IMR-90 (cell line): ENCODE measurements at places on chromosomes 16 and 17. TPM values are rescaled to one million over a fixed set of nuclear protein-coding genes. Genes with fewer than 3 reads are reported as not detected.

- DNase-seq: no peak
These were observed 1.4 kb downstream of the KRTAP29-1 start for GRCh38 chr17:41301204-41301790.

GRCh38 chr16:46745617-46746016 is 2.5 kb downstream of the MYLK3 start:
- no peak for DNase-seq

DNA sequence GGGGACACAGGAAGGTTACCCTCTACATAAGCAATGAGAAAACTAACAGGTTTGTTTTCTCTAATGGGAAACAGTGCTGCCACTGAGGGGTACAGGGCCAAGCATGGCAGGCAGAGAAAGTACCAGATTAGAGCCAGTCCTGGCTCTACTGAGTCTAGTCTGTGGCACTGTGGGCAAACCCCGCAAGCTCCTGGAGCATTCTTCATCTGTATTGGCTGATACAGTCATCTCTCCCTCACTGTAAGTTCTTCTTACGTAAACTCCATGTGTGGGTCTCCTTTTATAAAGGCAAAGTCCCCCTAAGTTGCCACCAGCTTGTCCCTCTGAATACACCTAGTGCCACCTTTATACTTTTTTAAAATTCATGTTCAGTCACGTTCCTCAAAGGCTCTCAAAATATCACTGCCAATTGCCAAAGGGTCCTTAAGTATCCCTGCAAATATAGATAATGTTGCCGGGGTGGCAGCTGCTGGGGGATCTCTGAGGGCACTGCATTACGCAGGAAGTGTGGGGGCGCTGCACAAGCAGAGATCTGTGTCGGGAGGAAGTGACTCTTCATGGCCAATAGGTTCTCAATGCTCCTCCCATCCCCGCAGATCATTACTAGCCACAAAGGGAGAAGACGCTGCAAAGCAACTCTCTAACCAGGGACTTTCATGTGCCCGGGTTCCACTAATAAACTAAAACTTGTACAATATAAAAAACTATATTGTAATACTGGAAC is 18.8 kb downstream of the XPO6 start:
- no peak for DNase-seq

The CCDC200 gene
- total RNA-seq: not detected in 2 replicates

GRCh38 chr17:34773036-34773435 is 188.2 kb downstream of the CCT6B start:
- DNase-seq: no peak

DNA sequence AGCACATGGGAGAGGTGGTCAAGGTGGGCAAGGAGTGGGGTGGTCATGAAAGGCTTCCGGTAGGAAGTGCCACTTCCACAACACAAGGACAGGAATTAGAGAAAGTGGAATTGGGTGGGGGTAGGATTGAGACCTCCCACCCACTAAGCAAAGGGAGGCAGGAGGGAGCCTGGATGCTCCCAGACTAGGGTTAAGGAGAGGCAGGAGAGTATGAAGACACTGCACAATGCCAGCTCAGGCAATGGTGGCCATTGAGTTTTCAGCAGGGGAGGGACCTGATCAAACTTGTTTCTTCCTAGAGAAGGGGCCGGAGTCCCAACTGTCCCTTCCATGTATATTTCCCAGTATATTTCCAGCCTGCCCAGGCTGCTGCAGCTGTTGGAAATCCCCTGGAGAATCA is 3.1 kb upstream of the RAB11FIP4 start:
- no peak for DNase-seq

DNA sequence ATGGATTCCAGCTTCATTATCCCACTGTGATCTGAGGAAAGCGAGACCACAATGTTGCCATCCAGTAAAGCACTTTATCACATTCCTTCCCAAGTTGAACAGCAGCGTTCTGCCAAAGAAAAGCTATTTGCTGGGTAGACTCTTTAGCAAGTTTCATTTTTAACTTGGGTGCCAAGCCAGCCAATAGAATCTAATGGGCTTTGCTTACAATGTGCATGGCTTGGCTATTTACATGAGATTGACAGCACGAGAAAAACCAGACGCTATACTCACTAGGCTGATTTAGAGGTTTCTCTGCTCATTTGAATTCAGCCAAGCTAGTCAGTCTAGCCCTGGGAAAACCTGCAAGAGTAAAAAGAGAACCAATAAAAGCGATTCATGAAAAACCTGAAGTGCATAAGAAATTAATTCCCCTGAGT is 108.9 kb downstream of the CDH13 start:
- DNase-seq: no peak

DNA sequence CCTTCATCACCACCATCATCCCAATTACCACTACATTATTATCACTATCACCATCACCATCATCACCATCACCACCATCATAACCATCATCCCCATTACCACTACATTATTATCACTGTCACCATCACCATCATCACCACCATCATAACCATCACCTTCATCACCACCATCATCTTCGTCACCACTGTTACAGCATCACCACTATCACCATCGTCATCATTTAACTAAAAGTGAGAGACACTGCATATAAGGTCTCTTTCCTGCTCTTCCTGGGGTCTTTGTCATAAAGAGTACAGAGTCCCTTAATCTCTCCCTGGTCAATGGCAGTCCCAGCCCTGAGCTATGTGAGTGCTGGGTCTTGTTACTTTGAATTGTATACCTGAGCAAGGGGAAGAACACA is 133.5 kb downstream of the CMIP start:
- no peak for DNase-seq

GRCh38 chr16:3101018-3101840 is 2.1 kb upstream of the ZSCAN10 start:
- no peak for DNase-seq

- DNase-seq: no peak
These were observed 62.6 kb downstream of the BANP start for GRCh38 chr16:88013766-88014251.

The SLC35G6 gene
- not detected in 2 replicates for total RNA-seq
